ENCODE measurements at places on chromosomes 2 and 18. TPM values are rescaled to one million over a fixed set of nuclear protein-coding genes. Genes with fewer than 3 reads are reported as not detected.

AFF3 gene
- total RNA-seq = 3.4 TPM

MYO5B gene
- 0.07 TPM for total RNA-seq

SPC25 gene
- 1.1 TPM for total RNA-seq

ECEL1 gene
- not detected for total RNA-seq

CXCR1 gene
- not detected for total RNA-seq

HOXD10 gene
- total RNA-seq = not detected

CRYGC gene
- total RNA-seq = not detected

Data from smooth muscle cell of the pulmonary artery (primary cell).